ENCODE measurements at places on chromosomes 4 and X.
A peak's percentile ranks its signal among the peaks of the same experiment; 100 is the strongest.

DNA sequence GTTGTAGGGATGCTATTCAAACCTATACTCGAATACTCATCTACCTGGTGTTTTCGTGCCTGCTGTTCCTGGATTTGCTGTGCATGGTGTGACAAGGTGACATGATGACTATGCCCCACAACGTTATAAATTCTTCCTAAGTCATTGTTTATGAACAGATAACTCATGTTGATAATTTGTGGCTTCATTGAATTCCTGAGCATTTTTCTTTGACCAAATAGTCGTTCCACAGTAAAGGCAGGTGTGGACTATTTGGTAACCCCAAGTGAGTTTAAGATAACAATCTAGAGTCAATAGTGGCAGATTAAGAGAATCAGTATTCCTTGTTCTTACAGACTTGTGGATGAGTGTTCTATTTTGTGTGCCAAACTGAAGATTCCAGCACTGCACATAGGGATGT is 59.9 kb downstream of the SNX25 start:
- no peak for DNase-seq

DNA sequence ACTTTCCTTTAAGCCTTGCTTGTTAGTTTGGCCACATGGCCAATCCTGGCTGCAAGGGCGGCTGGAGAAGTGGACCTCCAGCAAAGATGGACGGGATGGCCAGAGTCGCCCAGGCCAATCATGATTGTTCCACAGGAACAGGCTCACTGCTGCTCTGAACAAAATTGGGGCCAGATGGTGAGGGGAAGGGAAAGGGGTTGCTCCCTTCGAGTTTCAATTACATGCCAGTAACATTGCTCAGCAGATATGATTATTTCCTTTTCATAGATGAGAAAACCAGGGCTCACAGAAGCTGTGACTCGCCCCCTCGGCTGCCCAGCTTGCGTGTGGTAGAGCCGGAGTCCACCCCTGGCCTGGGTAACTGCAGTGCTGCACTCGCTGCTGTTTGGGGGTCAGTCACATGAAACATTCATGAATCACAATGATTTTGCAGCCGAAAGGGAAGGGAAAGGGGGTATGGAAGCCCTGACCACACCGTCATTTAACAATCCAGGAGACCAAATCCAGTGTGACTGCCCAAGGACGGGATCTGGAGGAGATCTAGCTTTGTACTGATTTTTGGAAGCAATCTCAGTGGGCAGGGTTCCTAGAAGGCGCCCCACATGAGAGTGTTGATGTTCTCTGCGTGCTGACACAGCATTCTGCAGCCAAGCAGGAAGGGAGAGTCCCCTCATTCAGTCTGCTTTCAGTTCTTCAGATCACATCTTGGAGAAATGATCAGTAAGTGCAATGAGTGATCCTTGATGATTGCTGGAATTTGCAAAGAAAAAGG is 77.3 kb upstream of the MSX1 start:
- no peak for DNase-seq

DNA sequence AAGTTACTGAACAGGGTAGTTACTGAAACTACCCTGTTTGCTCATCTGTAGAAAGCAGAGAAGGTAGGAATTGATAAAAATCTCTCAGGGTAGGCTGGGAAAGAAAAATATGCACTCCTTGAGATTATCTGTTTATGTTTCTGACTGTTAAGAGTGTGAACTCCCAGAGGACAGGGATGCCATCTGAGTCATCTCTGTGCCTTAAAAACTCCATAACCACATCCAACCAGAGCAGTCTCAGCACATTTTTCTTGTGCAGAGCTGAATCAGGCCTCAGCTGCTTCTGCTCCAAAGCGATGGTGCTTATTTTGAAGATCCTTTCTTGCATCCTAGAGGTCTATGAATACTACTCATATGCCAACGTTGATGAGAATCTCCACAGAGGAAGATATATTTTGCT is 9.9 kb downstream of the CENPVL3 start:
- no peak for DNase-seq

DNA sequence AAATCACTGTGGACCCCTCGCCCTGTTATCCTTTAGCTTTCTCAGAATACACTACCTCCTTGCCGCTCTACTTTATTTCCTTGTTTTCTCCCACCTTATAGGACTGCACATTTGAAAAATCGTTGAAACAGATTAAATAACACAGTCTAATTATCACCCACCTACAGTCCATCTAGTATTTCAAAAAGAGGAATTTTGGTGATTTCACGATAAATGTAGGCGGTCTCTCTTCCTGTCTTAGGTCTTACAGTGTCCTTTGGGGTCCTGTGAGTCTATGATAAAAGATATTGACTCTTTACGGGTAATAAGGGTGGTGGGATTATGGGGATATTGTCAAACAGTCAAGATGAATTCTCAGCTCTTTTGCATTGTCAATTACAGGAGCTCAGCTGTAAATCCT is 2.4 kb upstream of the TBL1X start:
- DNase-seq = no peak

DNA sequence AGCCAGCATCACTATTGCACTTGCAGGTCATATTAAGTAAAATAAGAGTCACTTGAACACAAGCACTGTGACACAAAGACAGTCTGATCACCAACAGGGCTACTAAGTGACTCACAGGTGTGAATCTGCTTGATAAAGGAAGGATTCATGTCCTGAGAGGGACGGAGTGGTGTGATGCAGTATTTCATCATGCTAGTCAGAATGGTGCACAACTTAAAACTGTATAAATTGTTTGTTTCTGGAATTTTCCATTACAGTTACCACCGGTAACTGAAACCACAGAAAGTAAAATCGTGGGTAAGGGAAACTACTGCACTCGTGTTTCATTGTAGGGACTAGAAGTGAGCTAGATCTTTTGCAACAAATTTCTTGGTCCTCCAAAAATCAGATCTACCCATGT is 109.7 kb downstream of the ELOVL6 start:
- no peak for DNase-seq

GRCh38 chr4:161696944-161697343 is 466.9 kb downstream of the FSTL5 start:
- no peak for DNase-seq

- peak; percentile 57 for DNase-seq
These were observed 5.9 kb downstream of the IRAK1 start for GRCh38 chrX:154013614-154014360.

DNA sequence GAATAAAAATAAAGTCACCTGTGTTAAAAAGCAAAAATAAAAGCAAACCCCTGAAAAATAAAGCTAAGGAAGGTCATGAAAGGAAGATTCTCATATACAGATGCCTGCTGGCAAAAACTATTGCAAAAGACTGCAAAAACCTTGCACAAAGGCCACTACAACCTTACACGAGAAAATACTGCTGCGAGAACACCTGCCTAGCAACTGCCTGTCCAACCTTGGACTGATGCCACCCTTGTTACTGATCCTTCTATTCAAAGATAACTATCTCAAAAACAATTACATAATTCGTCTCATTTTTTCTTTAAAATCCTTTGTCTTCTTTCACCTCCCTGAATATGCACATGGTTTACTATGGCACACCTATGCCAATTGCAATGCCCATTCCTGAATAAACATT is 49.6 kb downstream of the SLC2A9 start:
- no peak for DNase-seq

GRCh38 chr4:118363166-118363565 is 10.4 kb upstream of the PRSS12 start:
- DNase-seq = no peak

GRCh38 chr4:91958596-91958995 is 345.2 kb upstream of the GRID2 start:
- DNase-seq = no peak

GRCh38 chr4:142516686-142517526 is 329.2 kb downstream of the INPP4B start:
- no peak for DNase-seq

DNA sequence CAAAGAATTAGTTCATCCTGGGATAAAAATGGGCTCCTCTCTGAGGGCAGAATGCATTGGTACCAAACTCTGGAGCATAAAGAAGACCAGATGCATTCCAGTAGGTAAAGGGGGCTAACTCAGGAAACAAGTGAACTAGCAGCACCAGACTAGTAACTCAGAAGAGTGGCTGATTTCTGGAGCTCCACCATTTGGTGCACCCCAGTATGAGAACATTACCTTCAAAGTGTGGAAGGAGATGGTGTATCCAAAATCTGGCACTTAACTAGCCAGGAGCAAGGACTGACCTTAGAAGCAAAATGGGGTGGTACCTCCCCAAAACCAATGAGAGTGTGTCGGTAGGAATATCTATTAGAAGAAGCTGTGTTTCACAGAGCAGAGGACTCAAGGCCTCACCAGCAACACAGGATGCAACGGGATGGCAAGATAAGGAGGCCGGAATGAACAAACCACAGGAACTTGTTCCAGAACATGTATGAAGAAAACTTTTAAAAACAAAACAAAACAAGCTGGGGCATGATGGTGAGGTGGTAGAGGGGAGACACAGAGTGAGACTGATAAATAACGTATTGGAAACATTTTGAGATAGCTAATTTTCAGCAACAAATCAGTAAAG is 142.3 kb downstream of the INPP4B start:
- DNase-seq = no peak

- no peak for DNase-seq
These were observed 615.0 kb downstream of the FAM133A start for GRCh38 chrX:94288972-94289371.

DNA sequence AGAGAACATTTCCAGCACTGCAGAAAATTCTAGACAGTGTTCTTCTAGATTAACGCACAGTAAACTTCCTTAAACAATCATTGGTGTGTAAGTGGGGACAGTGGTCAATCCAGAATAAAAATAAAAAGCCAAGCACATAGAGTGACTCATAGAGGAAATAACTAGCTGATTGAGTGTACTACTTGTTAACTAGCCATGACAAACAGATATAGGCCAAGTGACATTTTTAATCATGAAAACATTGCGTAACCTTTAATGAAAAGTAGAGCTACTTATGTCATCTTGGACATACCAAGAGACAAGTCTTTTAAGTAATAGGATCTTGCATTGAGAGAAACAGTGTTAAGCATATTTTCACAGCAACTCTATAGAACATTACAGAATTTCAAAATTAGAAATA is 233.9 kb upstream of the MAB21L2 start:
- peak; percentile 68 for DNase-seq

- DNase-seq = no peak
These were observed 37.3 kb downstream of the RRAGB start for GRCh38 chrX:55754861-55755294.

DNA sequence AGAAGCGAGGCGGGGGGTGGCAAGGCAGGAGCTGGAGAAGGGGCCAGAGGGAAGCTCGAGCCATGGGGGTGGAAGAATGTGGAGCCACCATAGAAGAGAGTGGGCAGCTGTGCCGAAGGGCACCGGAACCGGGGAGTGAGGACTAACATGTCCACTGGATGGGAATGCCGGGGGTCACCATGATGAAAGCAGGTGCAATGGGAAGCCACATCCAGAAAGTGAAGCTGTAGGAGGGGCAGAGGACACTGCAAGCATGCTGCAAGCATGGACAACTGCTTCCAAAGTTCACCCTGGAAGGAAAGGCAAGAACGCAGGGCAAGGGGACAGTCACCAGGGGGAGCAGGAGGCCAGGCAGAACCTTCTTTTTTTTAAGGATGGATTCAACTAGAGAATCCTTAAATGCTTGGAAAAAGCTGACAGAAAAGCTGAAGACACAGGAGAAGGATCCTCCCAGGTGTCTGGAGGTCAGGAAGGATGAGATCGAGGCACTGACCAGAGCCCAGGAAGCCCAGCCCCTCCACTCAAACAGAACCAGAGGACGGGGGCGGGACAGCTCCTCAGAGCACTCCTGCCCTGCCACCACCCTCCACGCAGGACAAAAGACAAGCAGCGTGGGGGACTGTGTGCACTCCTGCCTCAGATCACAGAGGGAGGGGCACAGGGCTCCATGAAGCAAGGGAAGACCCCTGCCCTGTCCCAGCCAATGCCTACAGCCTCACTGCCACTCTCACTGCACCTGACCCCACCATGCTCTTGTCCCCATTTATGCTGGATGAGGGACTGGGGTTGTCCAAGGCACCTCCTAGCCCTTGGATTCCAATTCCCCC is 169.2 kb downstream of the AFAP1 start:
- DNase-seq = no peak

DNA sequence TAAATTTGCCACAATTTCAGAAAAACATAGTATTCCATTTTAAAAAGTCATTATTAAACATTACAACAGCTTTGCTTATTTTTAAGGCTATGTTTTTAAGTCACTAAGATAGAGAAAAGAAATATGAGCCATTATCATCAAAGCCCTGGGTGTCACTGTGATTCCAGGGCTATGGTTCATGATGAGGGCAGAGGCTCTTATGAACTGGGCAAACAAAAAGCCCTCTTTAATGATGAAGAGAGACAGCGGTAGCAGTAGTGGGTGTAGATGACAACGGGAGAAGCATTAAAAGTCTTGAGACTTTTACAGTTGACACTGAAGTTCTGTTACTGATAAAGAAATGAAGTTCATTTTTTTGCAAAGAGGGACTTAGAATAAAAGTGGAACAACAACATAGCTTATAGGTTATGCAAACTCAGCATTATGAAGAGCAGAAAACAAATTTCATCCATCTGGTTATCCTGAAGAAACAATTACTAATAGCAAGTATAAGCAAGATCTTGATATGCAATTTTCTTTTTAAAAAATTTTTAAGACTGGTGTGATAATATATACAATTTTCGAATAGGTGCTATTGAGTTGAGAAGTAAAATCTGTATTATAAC is 202.7 kb upstream of the ETNPPL start:
- no peak for DNase-seq

All from CD14-positive monocyte (primary cell).